Calu3 (cell line): ENCODE measurements at places on chromosomes 3 and 15.
A peak's percentile ranks its signal among the peaks of the same experiment; 100 is the strongest.

DNA sequence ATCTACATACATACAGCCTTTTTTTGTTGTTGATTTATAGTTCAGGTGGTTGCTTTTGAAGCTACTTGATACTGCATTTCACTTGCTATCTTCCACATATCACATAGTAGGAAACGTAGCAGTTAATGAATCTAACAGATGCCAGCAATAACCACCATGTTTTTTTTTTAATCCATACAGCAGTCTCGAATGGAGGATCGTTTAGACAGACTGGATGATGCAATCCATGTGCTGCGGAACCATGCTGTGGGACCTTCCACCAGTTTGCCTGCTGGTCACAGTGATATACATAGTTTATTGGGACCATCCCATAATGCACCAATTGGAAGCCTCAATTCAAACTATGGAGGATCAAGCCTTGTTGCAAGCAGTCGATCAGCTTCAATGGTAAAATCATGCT lies 123.2 kb upstream of the CGNL1 start:
- no peak for DNase-seq

- DNase-seq = no peak
Observed at GRCh38 chr3:189664311-189664710, 33.1 kb downstream of the TP63 start.

GRCh38 chr15:26504009-26504408 lies 268.9 kb downstream of the GABRB3 start:
- DNase-seq = no peak

DNA sequence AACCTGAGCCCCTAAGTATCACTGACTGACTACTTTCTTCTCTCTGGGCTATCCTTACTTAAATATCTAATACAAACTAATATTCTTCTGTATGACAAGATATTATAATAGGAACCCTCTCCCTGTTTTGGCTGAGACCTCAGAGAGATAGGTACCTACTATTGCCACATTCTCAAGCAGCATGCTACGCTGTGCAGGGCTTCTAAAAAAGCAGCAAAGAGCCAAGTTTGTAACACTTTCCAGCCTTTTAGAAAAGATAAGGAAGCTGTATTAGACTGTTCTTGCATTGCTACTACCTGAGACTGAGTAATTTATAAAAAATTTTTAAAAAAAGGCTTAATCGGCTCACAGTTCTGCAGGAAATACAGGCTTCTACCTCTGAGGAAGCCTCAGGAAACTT lies 126.8 kb upstream of the ABI3BP start:
- DNase-seq = no peak

GRCh38 chr3:105865867-105866350 lies 2.9 kb downstream of the CBLB start:
- no peak for DNase-seq

DNA sequence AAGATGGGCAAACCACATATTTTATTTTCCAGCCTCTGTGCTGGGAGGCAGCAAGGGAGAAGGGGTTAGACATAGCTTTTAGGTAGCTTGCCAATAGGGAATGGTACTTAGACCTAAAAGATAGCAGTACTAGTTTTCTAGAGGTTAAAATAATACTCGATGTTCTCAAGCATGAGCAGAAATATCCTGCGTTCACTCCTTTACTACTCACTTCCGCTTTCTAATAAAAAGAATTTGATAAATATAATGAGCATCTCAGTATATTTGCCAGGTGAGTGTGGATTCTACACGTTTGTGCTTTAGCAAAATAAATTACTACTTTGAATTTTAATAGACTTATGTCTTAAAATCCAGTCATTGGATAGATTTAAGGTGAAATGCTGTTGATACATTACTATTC lies 39.4 kb upstream of the CD47 start:
- DNase-seq = no peak

- DNase-seq = peak; percentile 9
Observed at GRCh38 chr3:191882289-191882688, 421.3 kb downstream of the PYDC2 start.

DNA sequence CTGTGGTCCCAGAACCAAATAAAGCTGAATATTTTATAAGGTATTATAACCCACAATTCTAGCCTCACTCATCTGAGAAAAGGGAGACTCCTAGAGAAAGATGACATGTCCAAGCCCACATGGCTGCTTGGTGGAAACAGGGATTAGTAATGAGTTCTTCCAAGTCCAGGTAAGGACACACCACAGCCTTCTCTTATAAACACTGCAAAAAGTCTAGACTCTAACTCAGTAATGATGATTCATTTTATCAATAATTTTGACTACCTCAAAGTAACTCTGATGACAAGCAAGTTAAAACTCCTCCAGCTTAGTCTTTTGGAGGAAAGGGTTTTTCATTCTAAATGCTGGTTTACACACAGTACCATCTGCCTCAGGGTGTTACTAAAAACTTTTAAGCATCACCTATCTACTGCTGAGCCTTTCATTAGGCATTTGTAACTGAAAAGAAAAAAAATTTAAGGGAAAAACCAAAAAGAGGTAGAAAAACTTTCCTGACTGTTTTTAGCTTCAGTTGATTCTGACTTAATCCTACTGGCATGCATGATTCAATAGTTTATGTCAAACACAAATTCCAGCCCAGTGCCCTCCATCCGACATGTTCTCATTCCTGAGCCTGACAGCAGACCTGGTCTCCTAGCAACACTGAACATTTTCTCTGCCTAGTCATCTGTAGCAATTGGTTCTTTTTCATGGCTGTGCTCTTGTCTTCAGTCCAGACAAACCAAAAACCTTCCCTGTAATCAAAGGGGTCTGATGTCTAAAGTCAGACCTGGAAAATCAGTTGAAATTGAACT lies 43.9 kb downstream of the P3H2 start:
- peak; percentile 72 for DNase-seq

GRCh38 chr3:153103406-153103945 lies 58.5 kb upstream of the RAP2B start:
- DNase-seq = no peak

DNA sequence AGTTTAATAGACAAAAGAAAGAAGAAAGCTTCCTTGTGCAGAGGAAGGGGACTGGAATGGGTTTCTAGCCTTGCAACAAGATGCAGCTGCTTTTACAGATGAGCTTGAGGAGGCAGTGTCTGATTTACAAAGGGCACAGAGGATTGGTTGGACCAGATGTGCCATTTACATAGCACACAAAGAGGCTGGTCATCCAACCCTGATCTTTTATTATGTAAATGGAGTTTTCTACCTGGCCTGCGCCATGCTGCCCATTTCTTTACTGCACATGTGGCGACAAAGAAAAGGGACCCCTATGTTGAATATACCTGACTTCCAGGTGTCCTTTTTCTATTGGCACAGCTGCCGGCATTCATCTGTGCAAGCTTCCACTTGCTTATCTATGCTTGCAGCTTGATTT lies 409.4 kb upstream of the FRG2C start:
- no peak for DNase-seq

DNA sequence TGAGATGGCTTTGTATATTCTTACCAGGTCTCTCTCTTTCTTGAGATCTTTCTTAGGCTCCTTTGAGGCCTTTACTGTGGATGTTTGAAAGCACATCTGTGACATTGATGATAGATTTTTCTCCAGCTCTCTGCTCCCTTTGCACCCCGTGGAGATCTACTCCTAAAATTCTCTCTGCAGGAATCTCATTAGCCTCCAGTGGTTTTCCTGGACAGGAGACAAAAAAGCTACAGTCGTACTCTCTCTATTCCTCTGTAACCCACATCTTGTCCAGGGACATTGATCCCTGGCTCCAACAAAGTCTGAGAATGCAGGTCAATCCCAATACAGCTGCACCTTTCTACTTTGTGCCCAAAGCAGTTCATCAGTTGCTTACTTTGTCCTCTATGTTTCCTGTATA lies 68.2 kb downstream of the RBMS3 start:
- DNase-seq = no peak

DNA sequence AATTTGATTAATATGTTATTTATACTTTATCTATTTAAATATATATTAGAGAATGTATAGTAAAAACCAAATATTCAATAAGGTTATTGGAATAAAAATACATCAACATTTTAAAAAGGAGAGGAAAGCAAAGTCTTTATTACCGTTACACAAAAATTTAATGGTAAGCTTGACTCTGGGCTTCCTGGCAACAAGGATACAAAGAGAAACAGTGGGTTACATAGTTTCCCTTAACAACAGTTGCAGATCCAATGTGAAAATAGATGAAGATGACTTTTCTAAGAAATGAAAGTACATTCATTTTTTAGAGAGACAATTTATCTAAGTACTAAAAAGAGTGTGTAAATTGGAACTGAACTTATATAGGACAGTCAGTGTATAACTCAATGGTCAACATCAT lies 6.0 kb upstream of the PHLDB2 start:
- DNase-seq = no peak

- no peak for DNase-seq
Observed at GRCh38 chr15:33810073-33810595, 158.2 kb upstream of the CHRM5 start.

DNA sequence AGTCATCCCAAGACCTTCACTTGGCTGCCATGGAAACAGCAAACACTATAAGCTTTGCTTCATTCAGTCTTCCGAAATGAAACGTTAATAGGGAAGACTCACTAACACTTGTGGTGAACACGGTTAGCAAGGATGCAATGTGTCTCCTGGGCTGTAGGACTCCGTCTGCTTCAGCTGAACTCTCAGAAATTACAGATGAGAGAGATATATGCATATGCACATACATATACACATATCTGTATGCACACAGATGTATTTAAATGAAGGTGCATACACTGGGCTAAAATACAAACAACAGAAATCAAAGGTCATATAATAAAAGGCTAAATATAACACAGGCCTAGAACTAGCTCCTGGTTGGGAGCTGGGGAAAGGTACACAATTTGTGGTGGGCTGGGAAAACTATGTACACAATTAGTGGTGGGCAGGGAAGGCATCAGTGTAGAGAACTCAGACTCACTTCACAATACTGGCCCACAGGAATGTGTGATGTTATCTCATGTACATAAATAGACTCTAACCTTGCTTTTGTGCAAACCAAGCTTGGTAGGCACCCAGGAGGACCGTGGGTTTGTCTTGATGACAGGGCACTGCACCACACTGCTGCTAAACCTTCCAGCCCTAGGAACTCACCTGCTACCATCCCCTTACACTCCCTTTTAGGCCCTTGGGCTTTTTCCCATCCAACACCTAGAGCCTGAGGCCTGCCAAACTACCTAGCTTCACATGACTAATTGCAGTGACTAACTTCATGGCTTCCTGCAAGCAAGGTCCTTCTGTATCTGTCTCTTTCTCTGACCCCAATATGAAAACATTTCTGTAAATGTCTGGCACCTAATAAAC lies 873.1 kb downstream of the NSUN3 start:
- DNase-seq = no peak

DNA sequence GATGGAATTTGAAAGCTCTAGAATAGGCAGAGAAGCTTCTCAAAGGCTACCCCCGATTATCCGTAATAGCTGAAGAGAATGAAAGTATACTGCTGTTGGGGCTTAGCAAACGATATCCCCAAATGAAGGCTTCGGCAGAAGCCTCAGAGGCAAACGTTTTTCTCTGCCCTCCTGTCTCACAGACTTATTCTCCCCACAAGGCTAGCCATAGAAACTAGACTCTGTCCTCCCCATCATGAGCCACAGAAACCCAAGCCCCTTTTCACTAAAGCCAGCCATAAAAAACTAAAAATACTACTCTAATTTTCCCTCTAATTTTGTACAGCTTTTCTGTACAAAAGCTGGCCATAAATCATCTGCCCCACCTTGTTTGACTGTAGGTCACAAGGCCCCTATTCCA lies 413.4 kb upstream of the CFAP20DC start:
- no peak for DNase-seq

- DNase-seq = no peak
Observed at GRCh38 chr15:59904450-59905135, 99.5 kb upstream of the FOXB1 start.

DNA sequence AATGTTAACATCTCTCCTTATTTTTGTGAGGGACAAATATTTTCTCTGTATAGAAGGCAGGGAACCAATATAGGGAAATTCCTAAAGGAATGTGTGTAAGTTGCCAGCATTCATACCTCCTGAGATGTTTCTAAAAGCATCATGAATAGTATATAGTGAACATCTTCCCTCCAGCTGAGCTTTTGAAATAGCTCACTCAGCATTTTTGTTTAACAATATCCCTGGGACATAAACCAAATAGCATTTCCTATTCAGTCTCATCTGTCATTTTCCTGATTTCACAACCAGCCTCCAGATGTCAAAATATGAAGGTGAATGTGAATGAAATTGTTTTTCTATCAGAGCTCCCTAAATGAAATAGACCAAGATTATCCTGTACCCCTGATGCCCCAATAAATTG lies 137.2 kb downstream of the PPM1L start:
- no peak for DNase-seq

GRCh38 chr15:73631915-73632669 lies 1.1 kb downstream of the NPTN start:
- DNase-seq = no peak

- DNase-seq = no peak
Observed at GRCh38 chr3:76859596-76859995, 180.3 kb upstream of the ROBO2 start.

DNA sequence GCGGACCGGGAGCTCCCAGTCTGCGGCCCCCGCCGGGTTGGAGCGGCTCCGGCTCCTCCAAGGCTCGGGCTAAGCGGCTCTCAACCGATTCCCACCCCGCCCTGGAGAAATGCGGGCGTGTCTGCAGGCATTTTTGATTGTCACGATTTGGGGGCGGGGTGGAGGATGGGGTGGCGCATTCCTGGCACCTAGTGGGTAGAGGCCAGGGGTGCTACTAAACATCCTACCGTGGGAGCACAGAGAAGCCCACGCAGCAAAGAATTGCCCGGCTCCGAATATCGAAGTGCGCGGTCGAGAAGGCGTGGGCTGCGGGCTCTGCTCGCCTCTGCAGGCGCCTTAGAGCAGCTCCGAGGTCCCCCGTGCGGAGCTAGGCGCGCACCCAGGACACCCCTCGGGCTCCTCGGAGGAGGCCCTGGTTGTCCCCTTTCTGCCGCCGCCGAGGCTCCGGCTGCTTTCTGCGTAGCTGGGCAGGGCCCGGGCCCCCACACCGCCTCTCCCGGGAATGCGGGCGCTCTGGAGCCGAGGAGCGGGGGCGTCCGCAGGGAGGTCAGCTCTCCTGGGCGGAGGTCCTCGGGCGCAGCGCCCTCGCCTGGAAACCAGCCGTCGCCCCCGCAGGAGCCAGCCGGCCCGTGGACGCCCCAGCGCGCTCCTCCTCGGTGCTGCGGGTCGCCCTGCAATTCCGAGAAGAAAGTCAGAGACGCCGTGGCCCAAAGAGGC lies 16.5 kb upstream of the LAMP3 start:
- DNase-seq = peak; percentile 75
